ENCODE measurements at places on chromosomes 1 and 21.

DNA sequence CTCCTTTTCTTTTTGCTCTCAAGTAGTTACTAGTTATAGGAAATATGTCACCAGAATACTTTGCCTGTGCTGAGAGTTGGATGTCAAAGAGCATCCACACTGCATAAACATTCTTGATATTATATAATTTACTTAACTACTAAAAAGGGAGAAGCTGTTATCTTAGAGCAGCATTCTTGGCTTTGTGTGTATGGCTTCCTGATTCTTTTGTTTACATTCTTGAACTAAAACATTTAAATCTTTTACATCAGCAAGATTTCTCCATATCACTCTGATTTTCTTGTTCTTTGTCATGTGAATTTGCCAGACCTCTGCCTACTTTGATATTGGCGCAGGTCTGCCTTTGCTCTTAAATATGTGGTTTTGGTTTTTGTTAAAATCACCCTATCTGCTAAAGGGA is 48.8 kb downstream of the SUCO start:
- no peak for DNase-seq

- DNase-seq, result no peak
Measured at GRCh38 chr1:219958875-219959417, 30.6 kb upstream of the SLC30A10 start.

DNA sequence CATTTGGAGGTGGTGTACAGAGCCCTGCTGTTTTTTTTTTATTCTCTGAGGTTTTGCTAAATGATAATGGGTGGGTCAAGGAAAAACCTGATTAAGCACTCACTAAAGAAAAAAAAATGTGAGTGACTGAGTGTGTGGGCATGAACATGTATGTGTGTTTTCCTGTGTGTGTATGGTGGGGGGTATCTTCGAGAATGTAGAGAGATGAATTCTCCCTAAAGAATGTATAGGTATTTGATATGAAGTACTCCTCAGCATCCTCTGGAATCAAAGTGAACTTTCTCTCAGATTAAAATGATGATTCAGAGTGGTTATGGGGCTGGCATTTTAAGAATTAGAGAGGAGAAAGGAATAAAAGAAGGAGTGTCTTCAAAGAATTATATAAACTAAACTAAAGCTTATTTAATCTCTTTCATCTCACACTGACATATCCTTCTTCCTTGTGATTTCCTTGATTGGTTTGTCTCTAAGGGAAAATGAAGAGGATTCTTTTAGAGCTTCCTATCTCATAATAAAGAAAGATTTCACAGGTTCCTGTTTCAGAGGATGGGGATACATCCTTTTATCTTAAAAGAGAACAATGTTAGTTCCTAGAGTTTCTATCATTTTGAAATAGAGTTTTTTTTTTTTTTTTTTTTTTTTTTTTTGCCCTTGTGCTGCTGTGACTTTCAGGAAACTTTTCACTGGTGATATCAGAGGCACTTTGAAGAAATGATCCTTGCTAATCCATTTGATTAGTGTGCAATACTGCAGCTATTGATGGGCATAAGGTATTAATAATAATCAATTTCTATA is 23.9 kb downstream of the S1PR1 start:
- no peak for DNase-seq

GRCh38 chr1:230327892-230328284 is 98.2 kb downstream of the PGBD5 start:
- no peak for DNase-seq

GRCh38 chr1:204447190-204447589 is 35.6 kb upstream of the PPP1R15B start:
- no peak for DNase-seq

GRCh38 chr1:91759076-91759475 is 126.9 kb downstream of the TGFBR3 start:
- no peak for DNase-seq

GRCh38 chr1:159054427-159054826 is 22.1 kb downstream of the AIM2 start:
- DNase-seq, result no peak

GRCh38 chr1:58885998-58886397 is 102.2 kb upstream of the JUN start:
- no peak for DNase-seq

DNA sequence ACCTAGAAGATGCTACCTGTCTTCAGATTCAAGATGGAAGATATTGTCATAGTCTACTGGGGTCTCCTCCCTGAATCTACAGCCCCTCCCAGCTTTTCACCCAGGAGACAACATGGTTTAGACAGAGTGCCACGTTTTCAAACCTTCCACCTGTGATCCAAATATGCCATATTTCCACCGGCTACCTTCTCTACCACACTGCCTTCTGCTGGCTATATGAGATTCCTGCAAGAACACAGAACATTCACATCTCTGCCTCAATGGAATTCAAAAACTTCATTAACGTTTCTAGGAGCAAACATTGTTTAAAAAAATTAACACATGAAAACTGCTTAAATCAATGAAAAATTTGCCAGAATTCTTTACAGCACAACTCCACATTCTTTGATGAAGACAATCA is 12.9 kb upstream of the LELP1 start:
- DNase-seq, result no peak

DNA sequence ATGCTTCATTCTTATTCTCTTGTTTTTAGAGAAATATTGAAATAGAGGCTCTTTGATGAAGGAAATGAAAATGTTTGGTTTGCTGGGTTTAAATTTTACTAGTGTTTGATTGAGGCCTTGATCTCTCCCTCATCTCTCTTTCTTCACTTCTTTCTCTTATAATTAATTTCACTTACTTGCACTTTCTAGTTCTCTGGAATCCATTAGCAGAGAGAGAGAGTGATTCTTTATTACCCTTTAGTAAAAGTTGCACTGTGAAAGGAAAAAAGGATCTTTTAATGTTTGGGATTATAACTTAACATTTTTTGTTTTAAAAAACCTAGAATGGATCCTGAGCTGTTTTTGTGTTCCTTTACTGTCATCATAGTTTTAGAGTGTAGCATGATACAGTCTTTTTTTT is 12.2 kb downstream of the RPRD2 start:
- no peak for DNase-seq

DNA sequence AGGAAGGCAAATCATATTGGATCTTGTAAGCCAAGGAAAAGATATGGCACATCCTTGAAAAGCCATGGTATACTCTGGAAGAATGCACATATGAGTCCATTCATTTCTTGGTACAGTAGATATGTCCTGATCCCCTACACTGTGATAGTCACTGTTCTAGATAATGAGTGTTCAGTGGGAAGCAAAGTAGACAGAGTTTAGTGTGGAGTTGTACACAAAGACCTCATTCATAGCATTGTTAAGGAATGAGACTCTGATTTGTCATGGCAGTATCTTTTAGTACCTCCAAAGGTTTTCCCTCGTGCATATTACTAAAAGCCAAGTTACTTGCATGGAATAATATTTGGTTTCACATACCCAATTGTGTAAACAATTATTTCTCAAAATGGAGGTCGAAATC is 204.7 kb downstream of the NFIA start:
- no peak for DNase-seq

DNA sequence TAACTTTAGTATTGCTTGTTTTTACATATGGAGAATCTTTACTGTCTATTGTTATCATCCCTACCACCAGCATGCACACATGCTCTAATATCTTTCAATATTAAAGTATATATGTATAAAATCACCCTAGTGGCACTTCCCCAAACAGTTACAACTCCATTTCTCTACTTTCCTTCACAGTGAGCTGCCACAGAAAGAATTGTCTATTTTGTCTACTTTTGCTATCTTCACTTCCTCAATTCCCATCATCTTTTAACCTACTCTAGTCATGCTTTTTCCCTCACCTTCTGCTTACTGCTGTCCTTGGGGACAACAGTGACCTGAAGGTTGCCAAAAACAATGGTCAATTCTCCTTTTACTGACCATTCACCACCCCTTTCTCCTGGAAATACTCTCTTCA is 59.2 kb downstream of the VCAM1 start:
- DNase-seq, result no peak

GRCh38 chr1:246753670-246754535 is 29.7 kb downstream of the SCCPDH start:
- peak; percentile 89 for DNase-seq

GRCh38 chr1:99638853-99639252 is 7.1 kb upstream of the PALMD start:
- no peak for DNase-seq

DNA sequence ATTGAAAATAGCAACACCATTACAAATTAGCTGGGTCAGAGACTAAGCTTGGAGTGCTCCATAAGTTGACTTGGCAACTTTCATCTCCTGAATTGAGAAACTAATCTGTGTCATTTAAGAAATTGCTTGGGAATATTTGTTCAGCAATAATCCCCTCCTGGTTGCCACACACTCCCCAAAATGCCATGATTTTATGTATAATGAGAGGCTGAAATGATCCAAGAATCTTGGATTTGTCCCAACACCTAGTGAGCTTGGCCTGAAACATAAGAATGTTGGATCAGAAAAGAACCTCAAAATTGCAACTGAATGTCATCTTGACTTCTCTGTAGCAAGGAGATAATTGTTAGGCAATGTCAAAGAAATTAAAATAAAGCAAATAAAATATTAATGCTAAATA is 805.9 kb upstream of the ADAMTS5 start:
- no peak for DNase-seq

- DNase-seq, result no peak
Measured at GRCh38 chr21:32966120-32966519, 59.6 kb upstream of the OLIG2 start.
